ENCODE measurements at places on chromosomes 11 and 22. TPM values are rescaled to one million over a fixed set of nuclear protein-coding genes. Genes with fewer than 3 reads are reported as not detected.

DNA sequence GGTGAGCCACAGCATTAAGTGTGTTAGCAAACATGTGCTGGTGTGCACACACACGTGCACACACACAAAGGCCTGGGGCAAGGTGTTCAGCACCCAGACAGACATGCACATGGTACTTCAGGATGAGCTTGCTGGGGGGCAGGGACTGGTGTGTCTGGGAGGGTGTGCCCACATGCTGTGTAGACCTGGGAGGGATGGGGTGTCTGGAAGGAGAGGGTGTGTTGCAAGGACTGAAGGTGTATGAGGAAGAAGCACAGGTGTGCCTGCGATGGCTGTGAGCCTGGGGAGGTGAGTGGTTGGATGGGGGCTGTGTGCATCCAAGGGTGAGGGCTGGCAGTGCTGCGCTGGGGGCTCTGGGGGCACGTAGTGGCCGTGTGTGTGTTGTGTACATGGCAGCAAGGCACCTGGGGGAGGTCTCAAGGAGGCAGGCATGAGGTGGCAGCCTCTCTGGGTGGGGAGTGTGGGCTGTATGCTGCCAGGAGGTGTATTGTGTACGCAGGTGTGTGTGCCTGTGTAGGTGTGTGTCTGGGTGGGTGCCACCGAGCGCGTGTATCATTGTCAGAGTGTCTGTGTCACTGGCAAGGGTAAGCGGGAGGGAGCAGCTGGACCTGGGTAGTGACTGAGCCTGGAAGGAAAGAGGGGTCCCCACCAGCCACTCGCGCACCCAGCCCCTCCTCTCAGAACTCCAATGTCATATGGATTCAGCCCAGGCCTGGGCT, 2.2 kb downstream of the NRXN2 start:
- H3K27me3 ChIP-seq: peaks cover 40% of the 10 kb centered on the region
- H3K36me3 ChIP-seq: no peaks in the 10 kb centered on the region
- no peak for DNase-seq
- H3K4me3 ChIP-seq: no peak overlapping the region
- H3K27ac ChIP-seq: no peak overlapping the region
- H3K4me1 ChIP-seq: peaks cover 11% of the 10 kb centered on the region

GRCh38 chr11:60338053-60338452, 11.0 kb downstream of the MS4A6E start:
- no peak overlapping the region for H3K27ac ChIP-seq
- peaks cover 2% of the 10 kb centered on the region for H3K4me1 ChIP-seq
- no peak for DNase-seq
- no peak overlapping the region for H3K4me3 ChIP-seq
- peaks cover 28% of the 10 kb centered on the region for H3K27me3 ChIP-seq

GRCh38 chr11:81174646-81175330, 1558.9 kb downstream of the FAM181B start:
- H3K27me3 ChIP-seq: no peaks in the 10 kb centered on the region
- no peaks in the 10 kb centered on the region for H3K4me1 ChIP-seq
- no peak for DNase-seq
- no peak overlapping the region for H3K27ac ChIP-seq

DNA sequence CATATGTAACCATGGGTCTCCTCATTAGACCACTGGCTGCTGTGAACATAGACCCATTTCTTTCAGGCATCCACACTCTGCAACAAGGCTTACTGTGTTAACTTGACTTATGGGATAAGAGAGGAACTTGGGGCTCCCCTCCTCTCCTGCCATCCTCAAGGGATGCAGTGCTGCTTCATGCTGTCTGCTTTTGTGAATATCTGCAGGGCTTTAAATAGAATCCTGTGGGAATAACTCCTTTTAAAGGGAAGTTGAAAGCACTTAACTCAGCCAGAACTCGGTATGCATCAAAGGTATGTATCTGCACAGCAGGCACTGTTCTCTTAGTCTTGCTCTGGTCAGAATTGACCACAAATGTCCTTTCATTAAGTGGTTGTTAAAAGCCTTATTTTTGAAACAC, 222.5 kb upstream of the KIRREL3 start:
- no peaks in the 10 kb centered on the region for H3K27me3 ChIP-seq
- H3K4me1 ChIP-seq: no peaks in the 10 kb centered on the region
- H3K36me3 ChIP-seq: no peaks in the 10 kb centered on the region

- no peaks in the 10 kb centered on the region for H3K36me3 ChIP-seq
- H3K4me1 ChIP-seq: no peaks in the 10 kb centered on the region
- no peak overlapping the region for H3K4me3 ChIP-seq
- no peaks in the 10 kb centered on the region for H3K27me3 ChIP-seq
- DNase-seq: no peak
These were observed 62.4 kb downstream of the DSCAML1 start for GRCh38 chr11:117734601-117735024.

DNA sequence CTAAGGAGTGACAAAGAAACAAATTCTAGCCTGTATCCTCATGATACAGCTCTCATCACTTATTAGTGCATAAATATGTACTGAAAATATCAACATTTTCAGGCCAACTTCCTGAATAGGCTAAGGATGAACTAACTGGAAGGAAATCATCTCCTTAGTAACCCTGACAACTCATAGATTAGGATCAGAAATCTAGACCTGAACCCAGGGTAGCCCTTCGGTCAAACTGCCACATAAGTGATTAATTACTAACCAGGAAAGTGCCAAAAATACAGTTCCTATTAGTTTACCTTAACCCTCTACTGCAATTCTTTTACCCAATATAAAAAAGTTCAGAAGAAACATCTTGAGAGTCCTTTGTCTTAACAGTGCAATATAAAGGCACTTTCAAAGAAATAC, 40.0 kb downstream of the AMBRA1 start:
- no peaks in the 10 kb centered on the region for H3K27me3 ChIP-seq
- no peak overlapping the region for H3K27ac ChIP-seq
- DNase-seq: no peak
- peaks cover 2% of the 10 kb centered on the region for H3K36me3 ChIP-seq
- peaks cover 37% of the 10 kb centered on the region for H3K4me1 ChIP-seq
- no peak overlapping the region for H3K4me3 ChIP-seq

The SPDYC gene
- not detected for total RNA-seq

GRCh38 chr22:37884420-37884819, 21.7 kb upstream of the MICALL1 start:
- H3K4me1 ChIP-seq: peaks cover 4% of the 10 kb centered on the region
- H3K4me3 ChIP-seq: no peak overlapping the region
- peaks cover 43% of the 10 kb centered on the region for H3K36me3 ChIP-seq
- H3K27ac ChIP-seq: no peak overlapping the region

GRCh38 chr11:34512840-34513681, 533 bp downstream of the ELF5 start:
- H3K36me3 ChIP-seq: no peaks in the 10 kb centered on the region
- peak; percentile 77 for DNase-seq
- no peak overlapping the region for H3K4me3 ChIP-seq
- no peaks in the 10 kb centered on the region for H3K4me1 ChIP-seq

- peaks cover 44% of the 10 kb centered on the region for H3K36me3 ChIP-seq
- no peak for DNase-seq
- H3K27ac ChIP-seq: no peak overlapping the region
- H3K4me3 ChIP-seq: no peak overlapping the region
- H3K4me1 ChIP-seq: peaks cover 14% of the 10 kb centered on the region
These were observed 7.9 kb downstream of the FEN1 start for GRCh38 chr11:61800331-61801281.

DNA sequence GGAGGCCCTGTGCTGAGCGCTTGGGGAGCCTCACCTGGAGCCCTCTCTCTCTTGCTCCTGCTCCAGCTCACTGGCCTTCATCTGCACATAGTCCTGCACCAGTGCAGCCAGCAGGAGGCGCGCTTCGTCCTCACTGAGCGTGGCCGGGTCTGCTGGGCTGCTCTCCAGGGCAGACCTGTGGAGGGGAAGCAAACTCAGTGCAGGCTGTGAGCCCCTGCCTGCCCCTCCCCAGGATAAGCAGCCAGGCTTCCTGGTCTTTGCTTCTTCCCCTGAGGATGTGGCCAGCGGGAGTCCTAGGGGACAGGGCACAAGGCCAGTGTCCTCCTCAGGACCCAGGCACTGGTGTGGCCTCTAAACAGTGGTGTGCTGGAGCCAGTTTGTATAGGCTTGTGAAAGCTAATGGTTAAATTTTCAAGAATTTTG, 2.2 kb downstream of the CALCA start:
- H3K27ac ChIP-seq: no peak overlapping the region
- H3K4me3 ChIP-seq: no peak overlapping the region
- no peaks in the 10 kb centered on the region for H3K36me3 ChIP-seq
- H3K4me1 ChIP-seq: peaks cover 23% of the 10 kb centered on the region
- peak; percentile 86 for DNase-seq
- peaks cover 60% of the 10 kb centered on the region for H3K27me3 ChIP-seq

The FOLR3 gene
- total RNA-seq: not detected

The RPUSD4 gene
- total RNA-seq: 33.9 TPM

The OR10A2 gene
- not detected for total RNA-seq

The ANGPTL5 gene
- total RNA-seq: not detected

The OR2D2 gene
- 0.32 TPM for total RNA-seq

GRCh38 chr22:29306835-29307595, 565 bp downstream of the GAS2L1 start:
- peaks cover 14% of the 10 kb centered on the region for H3K4me1 ChIP-seq
- H3K4me3 ChIP-seq: peak overlapping the region; percentile 63
- H3K27ac ChIP-seq: no peak overlapping the region
- peak; percentile 66 for DNase-seq

GRCh38 chr22:35977136-35977535, 51.5 kb downstream of the RBFOX2 start:
- no peak overlapping the region for H3K27ac ChIP-seq
- peaks cover 1% of the 10 kb centered on the region for H3K27me3 ChIP-seq
- H3K4me3 ChIP-seq: no peak overlapping the region
- no peak for DNase-seq
- no peaks in the 10 kb centered on the region for H3K36me3 ChIP-seq

DNA sequence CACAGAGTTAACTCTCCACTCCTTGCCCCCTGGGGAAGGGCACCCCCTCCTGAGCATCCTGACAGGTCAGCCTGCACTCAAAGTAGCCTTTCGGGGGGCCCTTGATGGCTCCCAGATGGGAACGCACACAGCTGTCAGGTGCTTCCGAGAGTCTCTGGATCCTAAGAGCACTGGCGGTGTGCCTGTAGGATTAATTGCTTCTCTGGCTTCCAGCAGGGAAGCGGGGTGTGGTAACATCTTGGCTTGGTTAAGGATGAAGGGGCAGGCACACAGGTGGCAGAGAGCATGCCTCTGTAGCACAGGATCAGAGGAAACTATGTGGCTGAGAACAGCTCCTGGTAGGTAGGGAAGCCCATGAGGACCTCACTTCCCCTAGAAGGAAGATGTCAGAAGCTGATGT, 199.8 kb downstream of the MIAT start:
- no peaks in the 10 kb centered on the region for H3K27me3 ChIP-seq
- no peak overlapping the region for H3K27ac ChIP-seq
- no peaks in the 10 kb centered on the region for H3K4me1 ChIP-seq

DNA sequence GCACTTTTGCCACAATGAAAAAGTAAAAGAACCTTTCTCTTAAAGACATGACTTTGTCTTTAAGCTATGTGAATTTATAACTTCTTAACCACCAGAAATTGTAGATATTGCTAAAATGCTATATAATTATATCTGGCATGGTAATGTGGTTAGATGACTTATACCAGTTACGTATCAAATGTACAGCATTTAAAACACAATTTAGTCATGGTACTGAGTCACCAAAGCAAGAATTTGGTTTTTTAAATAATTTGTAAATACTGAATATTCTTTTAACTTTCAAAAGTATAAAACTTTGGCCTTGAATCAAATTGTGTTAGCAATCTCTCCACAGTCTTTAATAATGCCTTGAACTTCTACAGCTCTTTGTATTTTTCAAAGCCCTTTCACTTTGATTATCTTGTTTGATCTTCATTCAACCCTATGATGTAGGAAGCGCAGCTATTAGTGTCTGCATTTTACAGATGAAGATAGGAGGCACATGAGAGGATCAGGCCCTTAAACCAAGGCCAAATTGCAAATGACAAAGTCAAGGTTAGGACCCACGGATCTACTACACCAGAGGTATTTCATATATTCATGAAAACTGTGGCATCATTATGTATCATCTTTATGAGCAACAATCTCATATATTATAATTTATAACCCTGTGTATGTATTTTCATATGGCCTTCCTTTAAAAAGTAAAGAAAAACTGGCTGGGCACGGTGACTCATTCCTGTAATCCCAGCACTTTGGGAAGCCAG, 4.4 kb upstream of the SYTL2 start:
- peaks cover 14% of the 10 kb centered on the region for H3K4me1 ChIP-seq
- no peak overlapping the region for H3K27ac ChIP-seq
- peaks cover 8% of the 10 kb centered on the region for H3K27me3 ChIP-seq
- no peak for DNase-seq

- no peaks in the 10 kb centered on the region for H3K36me3 ChIP-seq
- no peak for DNase-seq
- H3K27ac ChIP-seq: no peak overlapping the region
These were observed 213.3 kb downstream of the FAM76B start for GRCh38 chr11:95576146-95576845.

GRCh38 chr11:122976734-122977469, 4.7 kb downstream of the BSX start:
- H3K27ac ChIP-seq: no peak overlapping the region
- H3K4me3 ChIP-seq: peak overlapping the region; percentile 7
- peaks cover 2% of the 10 kb centered on the region for H3K36me3 ChIP-seq

DNA sequence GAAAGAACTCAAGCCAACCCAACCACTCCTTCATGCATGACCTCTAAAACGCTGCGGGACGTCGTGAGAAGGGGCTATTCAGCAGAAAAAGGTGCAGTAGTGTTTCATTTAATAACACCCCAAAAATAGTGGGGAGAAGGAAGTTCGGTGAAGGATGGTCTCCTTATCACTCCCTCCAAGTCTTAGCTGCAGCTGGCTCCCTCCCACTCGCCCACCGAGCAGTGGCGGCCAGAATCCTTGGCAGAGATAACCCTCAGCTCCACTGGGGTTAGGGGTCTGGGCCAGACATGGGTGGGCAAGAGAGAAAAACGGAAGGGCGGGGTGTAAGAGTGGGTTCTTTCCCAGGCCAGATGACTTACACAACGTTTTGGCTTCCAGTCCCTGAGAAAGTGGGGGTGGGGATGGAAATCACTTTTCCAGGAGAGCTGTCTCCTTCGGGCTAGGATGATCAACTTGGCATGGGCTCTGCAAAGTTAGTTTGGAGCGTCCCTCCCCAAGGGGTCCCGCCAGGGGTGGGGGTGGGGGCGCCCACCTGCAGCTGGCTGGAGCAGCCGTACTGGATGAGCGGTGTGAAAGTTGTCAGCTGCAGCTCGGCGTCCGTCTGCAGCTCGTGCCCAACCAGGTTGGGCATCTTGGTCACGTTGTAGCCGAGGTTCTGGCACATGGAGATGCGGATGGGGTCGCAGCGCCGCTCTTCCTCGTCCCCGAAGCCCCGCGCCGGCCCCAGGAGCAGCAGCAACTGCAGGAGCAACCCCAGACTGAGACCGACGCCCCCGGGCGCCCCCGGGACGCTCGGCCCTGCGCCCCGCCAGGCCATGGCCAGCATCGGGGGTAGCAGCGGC, 705 bp downstream of the FZD4 start:
- H3K27ac ChIP-seq: no peak overlapping the region
- peak; percentile 12 for DNase-seq
- H3K4me1 ChIP-seq: peaks cover 12% of the 10 kb centered on the region
- peaks cover 49% of the 10 kb centered on the region for H3K27me3 ChIP-seq

DNA sequence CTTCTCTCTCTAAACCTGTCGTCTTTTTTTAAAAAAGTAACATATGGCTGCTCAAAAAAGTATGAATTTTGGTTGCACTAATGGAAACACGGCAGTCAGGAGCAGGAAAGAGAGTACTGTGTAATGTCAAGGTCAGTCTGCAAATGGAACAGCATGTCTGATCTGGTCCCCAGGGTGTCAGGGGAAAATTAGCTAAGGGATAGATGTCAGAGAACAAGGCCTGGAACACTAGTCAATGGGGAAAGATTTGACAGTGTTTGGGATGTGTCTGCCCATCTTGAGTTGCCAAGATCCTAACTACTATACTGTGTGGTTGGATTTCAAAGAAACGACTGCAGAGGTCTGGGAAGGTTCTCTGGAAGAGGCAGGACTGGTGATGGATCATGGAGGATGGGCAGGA, 65.7 kb upstream of the PHOX2A start:
- H3K4me1 ChIP-seq: no peaks in the 10 kb centered on the region
- no peaks in the 10 kb centered on the region for H3K27me3 ChIP-seq
- H3K4me3 ChIP-seq: no peak overlapping the region
- peaks cover 15% of the 10 kb centered on the region for H3K36me3 ChIP-seq
- no peak for DNase-seq

The OR52E8 gene
- not detected for total RNA-seq
